Upper lobe of right lung (tissue), 1 donor: ENCODE measurements at places on chromosomes 2 and 18. TPM values are rescaled to one million over a fixed set of nuclear protein-coding genes. Genes with fewer than 3 reads are reported as not detected.
A peak's percentile ranks its signal among the peaks of the same experiment; 100 is the strongest.

SF3B6 gene
- total RNA-seq: 55.2 TPM

GRCh38 chr2:187519419-187520120, 34.7 kb downstream of the TFPI start:
- peaks cover 52% of the 10 kb centered on the region for H3K36me3 ChIP-seq
- H3K27me3 ChIP-seq: no peaks in the 10 kb centered on the region
- H3K4me1 ChIP-seq: no peaks in the 10 kb centered on the region
- no peak for DNase-seq
- no peak overlapping the region for H3K4me3 ChIP-seq
- H3K27ac ChIP-seq: no peak overlapping the region

DNA sequence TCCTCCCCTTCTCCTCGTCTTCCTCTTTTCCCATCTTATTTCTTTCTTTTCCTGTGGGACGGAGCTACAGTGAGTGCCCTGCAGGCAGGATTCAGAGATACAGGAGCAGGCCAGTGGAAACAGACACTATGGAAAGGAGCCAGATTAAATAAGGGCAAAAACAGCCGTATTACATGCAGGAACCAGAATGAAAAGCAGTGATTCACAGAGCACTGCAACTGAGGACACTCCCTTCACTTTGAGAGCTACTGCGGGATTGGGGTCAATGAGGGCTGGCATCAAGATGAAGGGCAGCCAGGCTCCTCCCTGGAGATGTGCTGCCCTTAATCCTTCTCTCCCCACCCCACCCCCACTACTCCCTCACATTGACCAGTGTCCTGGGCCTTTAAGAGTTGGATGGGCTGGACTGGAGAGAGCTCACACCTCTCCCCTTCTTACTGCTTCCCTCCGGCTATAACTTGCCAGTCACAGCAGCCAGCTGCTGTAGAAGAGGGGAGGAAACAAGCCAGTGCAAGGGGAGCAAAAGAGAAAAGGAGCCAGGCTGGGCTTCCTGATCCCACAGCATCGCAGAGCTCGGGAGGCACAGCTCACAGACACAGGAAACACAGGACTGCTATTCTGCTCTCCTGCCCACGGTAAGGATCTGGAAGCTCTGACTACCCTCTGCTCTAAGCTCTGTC, at the start of gene PLCD4:
Gene PLCD4 (plus strand): TSS at position 464 of the 680 bp plus-strand sequence. CDS start 7,841 bp downstream, outside the sequence.
- DNase-seq: no peak
- H3K27ac ChIP-seq: no peak within 1 kb of the TSS
- H3K36me3 ChIP-seq: no peaks in the 10 kb centered on the region
- peaks cover 4% of the 10 kb centered on the region for H3K4me1 ChIP-seq
- no peaks in the 10 kb centered on the region for H3K27me3 ChIP-seq

GRCh38 chr2:2881499-2881898, 496.1 kb downstream of the EIPR1 start:
- H3K36me3 ChIP-seq: no peaks in the 10 kb centered on the region
- no peaks in the 10 kb centered on the region for H3K27me3 ChIP-seq
- no peak for DNase-seq
- H3K4me1 ChIP-seq: no peaks in the 10 kb centered on the region
- H3K27ac ChIP-seq: no peak overlapping the region

DNA sequence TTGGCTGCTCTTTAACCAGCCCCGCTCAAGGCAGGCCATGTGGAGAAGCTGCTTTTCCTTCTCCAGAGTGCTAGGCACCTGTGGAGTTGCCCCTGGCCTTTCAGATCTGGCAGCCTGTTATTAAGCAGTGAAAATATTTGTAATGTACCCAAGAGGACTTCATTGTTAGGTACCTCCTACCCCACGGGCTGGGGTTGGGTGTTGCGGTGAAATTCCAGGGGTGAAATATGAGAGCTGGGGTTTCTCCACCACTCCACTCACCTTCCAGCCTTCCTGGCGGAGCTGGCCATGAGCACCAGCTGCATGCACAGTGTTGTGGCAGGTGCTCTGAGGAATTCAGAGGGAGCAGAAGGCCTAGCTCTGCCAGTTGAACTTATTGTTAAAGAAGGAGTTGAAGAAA, 39.1 kb downstream of the NTSR2 start:
- H3K4me3 ChIP-seq: no peak overlapping the region
- no peaks in the 10 kb centered on the region for H3K27me3 ChIP-seq
- H3K27ac ChIP-seq: no peak overlapping the region
- H3K4me1 ChIP-seq: no peaks in the 10 kb centered on the region

UNC80 gene
- total RNA-seq: not detected

VAMP8 gene
- total RNA-seq: 235 TPM

DNA sequence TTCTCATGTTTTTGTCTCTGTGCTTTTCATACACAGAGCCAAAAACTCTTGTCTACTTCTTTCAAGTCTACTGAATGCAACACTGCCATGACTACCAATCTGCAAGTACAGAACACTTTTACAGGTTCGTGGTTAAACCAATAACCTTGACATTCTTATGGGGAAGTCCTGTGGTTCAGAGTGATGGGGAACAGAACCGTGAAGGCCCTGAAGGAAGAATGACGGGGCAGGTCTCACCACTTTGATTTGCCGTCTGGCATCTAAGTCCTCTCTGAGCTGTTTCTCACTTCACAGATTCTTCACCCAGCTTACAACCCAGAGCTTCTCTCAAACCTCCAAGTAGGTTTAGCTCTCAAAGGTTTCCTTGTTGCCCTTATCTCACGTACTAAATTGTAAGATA, 117.5 kb upstream of the SNTG2 start:
- no peaks in the 10 kb centered on the region for H3K36me3 ChIP-seq
- no peak overlapping the region for H3K27ac ChIP-seq
- H3K4me1 ChIP-seq: peaks cover 8% of the 10 kb centered on the region
- no peak for DNase-seq
- no peak overlapping the region for H3K4me3 ChIP-seq

CASP8 gene
- total RNA-seq: 39.5 TPM

GRCh38 chr2:102103992-102104871, 38.3 kb upstream of the IL1R1 start:
- no peaks in the 10 kb centered on the region for H3K36me3 ChIP-seq
- peak overlapping the region; percentile 83 for H3K27ac ChIP-seq
- H3K4me1 ChIP-seq: peaks cover 23% of the 10 kb centered on the region
- no peaks in the 10 kb centered on the region for H3K27me3 ChIP-seq
- DNase-seq: peak; percentile 73

HNMT gene
- 67.4 TPM for total RNA-seq

GRCh38 chr2:85694052-85695025, at the start of gene GNLY:
Gene GNLY (plus strand): TSS chr2:85694358. CDS start chr2:85694419, 61 bp downstream.
- no peak within 1 kb of the TSS for H3K27ac ChIP-seq
- no peaks in the 10 kb centered on the region for H3K27me3 ChIP-seq
- no peak for DNase-seq
- H3K4me1 ChIP-seq: no peaks in the 10 kb centered on the region
- H3K4me3 ChIP-seq: no peak within 1 kb of the TSS

DNA sequence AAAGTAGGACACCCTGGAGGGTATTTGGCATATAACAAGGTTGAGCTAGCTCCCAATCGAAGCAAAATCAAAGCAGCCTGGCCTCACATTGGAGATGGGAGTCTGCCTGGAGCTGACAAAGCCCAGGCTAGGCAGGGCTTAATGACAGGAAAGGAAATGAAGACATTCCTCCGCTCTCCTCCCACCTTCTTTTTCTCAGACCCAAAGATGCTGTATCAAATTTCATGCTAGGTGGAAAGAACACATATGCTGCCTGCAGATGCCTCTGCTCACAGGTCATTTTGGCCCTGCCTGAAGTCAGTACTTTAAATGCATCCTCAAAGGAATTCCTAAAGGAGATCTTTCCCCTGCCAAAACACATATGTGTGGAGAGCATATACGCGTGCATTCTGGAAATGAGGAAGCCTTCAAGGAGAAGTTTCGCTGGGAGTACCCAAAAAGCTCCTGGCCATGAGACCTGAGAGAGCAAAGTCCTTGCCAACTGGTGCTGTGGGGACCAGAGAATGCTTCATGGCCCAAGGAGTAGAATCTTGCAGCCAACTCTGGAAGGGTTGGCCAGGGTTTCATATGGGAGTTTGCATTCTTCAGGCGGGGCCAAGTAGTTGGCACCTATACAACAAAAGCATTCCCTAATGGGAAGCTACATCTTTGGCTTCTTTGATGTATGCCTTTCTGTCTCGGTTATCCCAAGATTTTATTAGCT, 88.0 kb downstream of the AQP4 start:
- H3K36me3 ChIP-seq: no peaks in the 10 kb centered on the region
- H3K27me3 ChIP-seq: peaks cover 10% of the 10 kb centered on the region
- H3K4me1 ChIP-seq: peaks cover 5% of the 10 kb centered on the region
- no peak overlapping the region for H3K4me3 ChIP-seq
- DNase-seq: no peak

IL37 gene
- total RNA-seq: not detected
